ENCODE measurements at places on chromosomes 7 and 10.
A peak's percentile ranks its signal among the peaks of the same experiment; 100 is the strongest.

DNA sequence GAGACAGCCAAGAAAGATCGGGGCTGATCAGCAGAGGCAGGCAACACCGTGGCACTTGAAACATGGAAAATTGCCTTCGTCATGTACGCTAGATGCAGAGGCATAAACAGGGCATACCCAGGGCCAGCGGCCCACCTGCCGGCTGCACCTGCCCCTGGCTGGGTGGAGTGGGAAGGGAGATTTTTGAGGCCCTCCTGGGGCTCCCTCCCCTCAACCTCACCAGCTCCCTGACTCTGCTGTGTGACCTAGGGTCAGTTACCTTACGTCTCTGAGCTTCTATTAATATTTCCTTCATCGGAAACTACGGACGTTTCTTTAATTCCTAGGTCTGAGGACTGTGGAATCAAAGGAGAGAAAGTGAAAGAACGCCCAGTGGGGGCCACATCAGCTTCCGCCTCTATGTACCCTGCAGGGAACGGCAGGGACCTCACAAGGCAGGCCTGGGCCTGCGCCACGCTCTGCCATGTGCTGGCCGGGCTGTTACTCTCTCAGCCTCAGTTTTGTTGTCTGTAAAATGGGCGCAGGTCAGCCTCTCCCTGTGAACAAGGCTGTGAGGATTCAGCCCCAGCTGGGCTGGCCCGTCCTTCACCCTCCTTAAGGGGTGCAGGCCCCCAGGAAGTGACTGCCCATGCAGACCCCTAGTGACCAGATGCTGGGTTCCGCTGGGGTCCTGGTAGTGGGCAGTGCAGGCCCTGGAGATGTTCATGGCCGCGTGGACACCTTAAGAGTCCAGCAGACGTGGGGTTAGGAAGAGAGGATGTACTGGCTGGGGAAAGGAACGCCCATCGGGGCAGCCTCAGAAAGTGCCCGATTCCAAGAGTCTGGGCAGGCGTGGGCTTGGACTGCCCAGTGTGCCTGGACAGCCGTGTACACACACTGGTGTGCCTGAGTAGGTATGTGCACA is 22.7 kb downstream of the ELFN1 start:
- DNase-seq = no peak

DNA sequence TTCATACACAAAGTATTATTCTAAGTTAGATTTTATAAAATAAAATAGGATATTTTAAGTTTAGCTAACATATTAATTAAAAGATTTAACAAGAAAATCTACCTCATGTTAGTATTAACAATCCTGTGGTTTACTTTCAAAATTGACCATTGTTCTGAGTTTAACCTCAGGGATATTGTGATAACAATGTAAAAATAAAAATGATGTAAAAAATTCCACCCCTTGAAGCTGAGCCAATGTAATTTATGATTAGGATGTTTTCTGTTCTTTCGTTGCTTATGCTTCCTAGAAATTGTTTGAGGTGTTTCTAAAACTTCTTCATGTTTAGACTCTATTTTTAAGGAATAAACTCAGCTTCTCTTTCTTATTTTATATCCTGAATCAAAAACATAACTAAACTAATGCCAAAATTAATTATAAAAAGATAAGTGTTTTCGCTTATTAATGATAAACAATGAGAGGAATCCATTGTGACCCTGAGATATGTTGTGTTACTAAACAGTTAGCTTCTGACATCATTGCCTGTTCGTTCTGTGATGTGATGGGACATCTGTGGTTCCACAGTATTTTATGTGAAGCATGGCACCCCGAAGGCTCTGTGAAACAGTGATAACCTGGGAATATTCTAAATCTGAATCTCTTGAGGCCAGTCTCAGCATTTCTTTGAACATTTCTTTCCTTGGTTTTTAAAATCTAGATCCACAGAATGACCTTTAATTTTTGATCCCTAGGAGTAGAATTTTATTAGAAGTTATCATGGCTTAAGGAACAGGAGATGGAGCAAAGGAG is 340.8 kb downstream of the ARL4A start:
- DNase-seq = no peak

DNA sequence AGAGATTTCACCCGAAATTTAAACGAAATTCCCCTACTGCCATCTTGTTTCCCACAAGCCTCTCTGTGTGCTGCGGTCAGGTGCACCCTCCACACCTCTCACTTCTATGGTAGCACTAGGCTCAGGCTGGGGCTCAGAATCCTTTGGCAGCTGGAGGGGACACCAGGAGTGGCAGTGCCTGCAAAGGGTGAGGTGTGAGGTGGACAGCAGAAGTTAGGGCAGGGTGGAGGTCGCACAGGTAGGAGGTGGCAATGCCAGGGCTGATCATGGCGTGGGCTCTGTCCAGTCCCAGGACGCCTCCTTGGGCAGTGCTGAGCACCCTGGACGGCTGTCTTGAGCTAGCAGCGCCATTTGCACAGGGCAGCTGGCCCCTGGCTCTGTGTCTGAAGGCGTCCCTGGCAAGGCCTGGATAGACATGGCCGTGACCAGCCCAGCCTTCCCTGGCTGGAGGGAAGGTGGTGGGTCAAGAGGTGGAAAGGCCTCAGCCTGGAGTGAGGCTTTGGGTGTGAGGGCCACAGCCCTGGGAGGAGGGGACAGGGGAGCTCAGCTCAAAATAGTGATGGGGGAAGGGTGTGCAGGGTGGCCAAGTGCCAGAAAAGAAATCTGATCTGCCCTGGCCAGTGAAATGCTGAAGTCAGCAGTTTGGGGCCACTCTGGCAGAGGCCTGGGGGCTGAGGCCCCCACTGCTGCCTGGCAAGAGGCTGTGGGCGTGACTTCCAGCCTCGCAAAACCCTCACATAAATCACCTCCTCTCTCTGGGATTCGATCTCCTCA is 40.0 kb downstream of the ZCCHC24 start:
- DNase-seq = no peak

GRCh38 chr10:106931159-106931852 is 233.2 kb downstream of the SORCS1 start:
- DNase-seq = no peak

DNA sequence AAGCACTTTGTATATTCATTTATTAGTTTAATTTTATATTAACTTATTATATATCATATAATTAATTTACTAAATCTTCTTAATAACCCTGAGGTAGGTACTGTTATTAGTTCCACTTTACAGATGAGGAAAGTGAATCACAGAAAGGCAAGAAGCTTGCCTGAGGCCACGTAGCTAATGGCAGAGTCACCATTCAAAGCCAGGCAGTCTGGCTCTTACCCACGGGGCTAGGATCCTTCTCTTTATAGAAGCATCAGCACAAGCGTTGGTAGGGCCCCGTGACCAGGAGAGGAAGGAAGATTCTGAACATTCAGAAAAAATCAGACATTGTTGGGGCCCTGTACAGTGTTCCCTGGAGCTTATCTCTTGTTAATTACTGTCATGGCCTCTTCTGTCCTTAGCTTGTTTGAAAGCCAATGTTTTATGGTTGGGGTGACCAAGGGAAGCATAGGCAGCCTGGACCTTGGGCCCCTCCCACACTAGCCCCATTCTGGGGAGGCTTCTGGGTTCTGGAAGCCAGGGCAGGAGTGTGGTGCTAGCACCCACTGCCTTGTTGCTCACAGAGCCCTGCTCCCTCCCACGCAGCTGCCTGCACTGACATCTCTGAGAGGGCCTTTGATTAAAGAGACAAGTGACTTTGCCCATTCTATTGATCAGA is 31.1 kb upstream of the SLF2 start:
- no peak for DNase-seq

DNA sequence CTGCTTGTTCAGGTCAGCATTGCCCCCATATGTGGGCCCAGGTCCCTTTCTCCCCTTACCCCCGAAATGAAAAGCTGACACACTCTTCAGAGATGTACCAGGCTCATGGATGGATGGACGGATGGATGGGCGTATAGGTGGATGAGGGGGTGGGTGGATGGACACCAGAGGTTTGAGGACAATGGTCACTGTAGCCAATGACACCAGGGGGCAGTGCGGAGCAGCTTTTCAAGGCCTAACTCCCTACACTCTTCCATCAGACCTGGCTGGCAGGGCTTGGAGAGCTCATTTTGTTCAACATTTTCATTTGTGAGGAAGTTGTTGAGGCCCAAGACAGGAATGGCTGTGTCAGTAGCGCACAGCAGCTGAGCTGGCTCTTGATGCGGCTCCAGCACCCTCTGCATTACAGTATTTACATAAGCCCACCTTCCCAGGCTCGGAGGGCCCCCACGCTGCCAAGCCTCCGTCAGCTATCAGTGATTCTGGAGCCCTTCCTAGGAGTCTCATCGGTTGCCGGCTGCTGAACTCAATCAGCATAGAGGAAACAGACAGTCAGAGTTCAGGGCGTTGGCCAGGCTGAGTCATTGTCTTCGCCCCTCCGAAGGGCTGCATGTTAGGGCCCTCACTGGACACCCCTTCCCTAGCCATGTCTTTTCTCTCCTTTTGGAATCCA is 11.6 kb upstream of the FFAR4 start:
- peak; percentile 47 for DNase-seq

DNA sequence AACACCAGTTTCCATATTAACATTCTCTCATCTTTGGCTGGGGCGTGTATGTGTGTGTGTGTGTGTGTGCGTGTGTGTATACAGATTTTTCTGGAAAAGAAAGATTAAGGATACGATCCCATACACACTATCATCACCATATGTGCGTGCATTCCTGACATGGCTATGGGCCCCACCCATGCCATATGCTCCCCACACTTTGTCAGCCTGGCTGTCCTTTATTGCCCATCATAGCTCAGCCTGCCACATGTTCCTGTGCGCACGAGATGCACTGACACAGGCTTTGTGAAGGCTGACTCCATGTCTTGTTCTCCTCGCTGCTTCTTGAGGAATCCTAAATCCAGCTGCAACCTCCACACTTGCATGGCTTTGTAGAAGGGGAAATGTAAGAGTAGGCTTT is 984.1 kb downstream of the LRMDA start:
- no peak for DNase-seq
